ENCODE measurements at places on chromosomes 5 and 9. TPM values are rescaled to one million over a fixed set of nuclear protein-coding genes. Genes with fewer than 3 reads are reported as not detected.
A peak's percentile ranks its signal among the peaks of the same experiment; 100 is the strongest.

GRCh38 chr9:7085357-7085756, 327.6 kb downstream of the KDM4C start:
- no peaks in the 10 kb centered on the region for H3K4me1 ChIP-seq
- H3K27me3 ChIP-seq, result no peaks in the 10 kb centered on the region
- H3K36me3 ChIP-seq, result no peaks in the 10 kb centered on the region
- DNase-seq, result no peak

DNA sequence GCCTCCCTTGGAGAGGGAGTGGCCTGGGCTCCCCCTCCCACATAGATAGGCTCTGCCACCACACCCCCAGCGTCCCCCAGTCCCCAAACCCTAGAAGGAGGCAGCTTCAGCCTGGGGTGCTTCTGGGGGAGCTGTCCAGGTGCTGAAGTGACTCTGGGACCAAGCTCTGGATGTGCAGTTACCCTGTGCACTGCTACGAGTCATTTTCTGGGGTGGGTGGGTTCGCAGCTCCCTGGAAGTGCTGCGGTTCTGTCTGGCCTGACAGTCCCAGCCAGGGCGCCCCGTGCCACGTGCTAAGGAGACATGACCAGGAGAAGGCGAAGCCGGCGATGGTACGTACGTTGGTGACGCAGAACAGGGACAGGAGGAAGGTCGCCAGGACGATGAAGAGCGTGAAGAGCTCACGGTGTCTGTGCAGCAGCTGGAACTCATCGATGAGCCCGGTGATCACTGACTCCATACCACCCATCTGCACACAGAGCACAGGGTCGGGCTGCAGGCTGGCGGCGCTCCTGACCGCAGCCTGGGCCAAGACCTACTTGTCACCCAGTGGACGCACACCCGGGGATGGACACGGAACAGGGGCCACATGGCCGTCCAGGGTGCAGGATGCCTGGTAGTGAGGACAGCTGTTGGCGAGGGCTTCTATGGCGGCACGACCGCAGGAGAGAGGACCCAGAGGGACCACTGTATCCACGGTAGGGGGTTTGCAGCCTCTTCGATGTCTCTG, 35.7 kb downstream of the SLC6A3 start:
- peak; percentile 7 for DNase-seq
- no peaks in the 10 kb centered on the region for H3K27me3 ChIP-seq
- H3K36me3 ChIP-seq, result no peaks in the 10 kb centered on the region
- no peak overlapping the region for H3K27ac ChIP-seq
- no peak overlapping the region for H3K4me3 ChIP-seq

GRCh38 chr9:122949696-122950095, 8.9 kb downstream of the RABGAP1 start:
- H3K27me3 ChIP-seq, result no peaks in the 10 kb centered on the region
- H3K4me3 ChIP-seq, result no peak overlapping the region
- no peak overlapping the region for H3K27ac ChIP-seq
- H3K36me3 ChIP-seq, result no peaks in the 10 kb centered on the region
- H3K4me1 ChIP-seq, result peaks cover 27% of the 10 kb centered on the region

DNA sequence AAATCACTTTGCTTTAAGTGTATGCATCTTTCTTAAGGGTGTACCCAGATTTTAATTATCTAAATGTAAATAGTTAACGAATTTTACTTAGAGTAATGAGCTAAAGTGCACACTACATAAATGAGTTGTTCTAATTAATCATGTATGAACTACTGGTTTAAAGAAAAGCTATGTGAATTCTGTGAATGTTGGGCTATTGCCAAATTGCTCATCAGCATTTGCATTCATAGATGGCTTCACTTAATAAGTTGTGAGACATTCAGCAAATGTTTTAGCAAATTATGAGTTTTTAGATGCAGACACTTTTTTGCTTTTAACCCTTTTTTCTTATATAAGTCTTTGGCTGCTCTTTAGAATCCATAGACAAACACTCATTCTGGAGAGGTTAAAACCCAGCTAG, 175.7 kb downstream of the PBX3 start:
- H3K4me1 ChIP-seq, result no peaks in the 10 kb centered on the region
- no peaks in the 10 kb centered on the region for H3K27me3 ChIP-seq
- DNase-seq, result no peak
- H3K36me3 ChIP-seq, result no peaks in the 10 kb centered on the region
- H3K27ac ChIP-seq, result no peak overlapping the region

GRCh38 chr9:104775574-104775936, 11.6 kb downstream of the NIPSNAP3B start:
- no peaks in the 10 kb centered on the region for H3K27me3 ChIP-seq
- no peaks in the 10 kb centered on the region for H3K4me1 ChIP-seq
- H3K36me3 ChIP-seq, result no peaks in the 10 kb centered on the region
- no peak overlapping the region for H3K4me3 ChIP-seq
- no peak for DNase-seq

GRCh38 chr5:143117821-143118220, 285.7 kb downstream of the NR3C1 start:
- H3K27ac ChIP-seq, result no peak overlapping the region
- no peaks in the 10 kb centered on the region for H3K27me3 ChIP-seq
- no peaks in the 10 kb centered on the region for H3K4me1 ChIP-seq

DNA sequence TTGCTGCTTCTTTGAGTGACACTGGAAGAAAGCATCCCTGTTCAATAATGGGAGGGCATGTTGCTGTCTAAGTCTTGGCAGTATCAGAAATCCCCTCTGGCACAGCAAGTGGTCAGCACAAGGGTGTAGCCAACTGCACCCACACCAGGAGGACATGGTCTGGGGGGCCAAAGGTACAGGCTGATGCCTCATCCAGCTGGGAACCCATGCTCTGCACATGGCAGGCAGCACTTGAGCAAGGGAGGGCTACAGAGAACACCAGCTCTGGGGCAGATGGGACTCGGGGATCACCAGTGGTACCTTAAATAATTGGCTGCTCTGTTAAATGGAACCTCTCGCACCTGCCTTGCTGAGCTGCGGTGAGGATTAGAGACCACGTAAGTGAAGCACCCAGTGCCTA, 265.2 kb downstream of the SYK start:
- DNase-seq, result no peak
- H3K36me3 ChIP-seq, result no peaks in the 10 kb centered on the region
- H3K27ac ChIP-seq, result no peak overlapping the region
- H3K4me1 ChIP-seq, result no peaks in the 10 kb centered on the region

DNA sequence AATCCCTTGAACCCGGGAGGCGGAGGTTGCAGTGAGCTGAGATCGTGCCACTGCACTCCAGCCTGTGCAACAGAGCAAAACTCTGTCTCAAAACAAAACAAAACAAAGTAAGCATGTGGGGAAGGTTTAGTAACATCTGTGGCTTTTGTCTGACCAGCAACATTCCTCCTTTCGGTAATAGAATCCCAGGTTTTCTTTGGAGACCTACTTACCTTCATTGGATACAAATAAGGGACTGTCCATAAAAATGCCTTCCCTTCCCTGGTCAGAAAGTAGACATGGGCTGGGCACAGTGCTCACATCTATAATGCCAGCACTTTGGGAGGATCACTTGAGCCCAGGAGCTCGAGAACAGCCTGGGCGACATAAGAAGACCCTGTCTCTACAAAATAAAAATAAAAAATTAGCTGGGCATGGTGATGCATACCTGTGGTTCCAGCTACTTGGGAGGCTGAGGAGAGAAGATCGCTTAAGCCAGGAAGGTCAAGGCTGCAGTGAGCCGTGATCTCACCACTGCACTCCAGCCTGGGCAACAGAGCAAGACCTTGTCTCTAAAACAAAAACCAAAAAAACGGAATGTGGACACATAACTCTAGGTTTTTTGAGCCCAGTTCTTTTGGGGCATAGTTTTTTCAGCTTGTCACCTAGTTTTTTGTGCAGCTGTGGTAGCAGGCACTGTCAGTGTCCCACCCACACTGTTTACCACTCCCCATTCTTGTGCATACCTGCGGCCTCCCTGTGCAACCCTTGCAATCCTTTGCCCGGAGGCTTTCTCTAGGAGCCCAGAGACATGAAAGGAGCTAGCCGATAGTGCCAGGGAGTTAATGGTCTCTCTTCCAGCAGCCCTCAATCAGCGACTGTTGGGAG, 9.0 kb upstream of the SPINK4 start:
- H3K27ac ChIP-seq, result no peak overlapping the region
- peaks cover 16% of the 10 kb centered on the region for H3K27me3 ChIP-seq
- H3K4me3 ChIP-seq, result no peak overlapping the region
- no peak for DNase-seq
- no peaks in the 10 kb centered on the region for H3K4me1 ChIP-seq

- no peaks in the 10 kb centered on the region for H3K36me3 ChIP-seq
- H3K27ac ChIP-seq, result no peak overlapping the region
- no peaks in the 10 kb centered on the region for H3K27me3 ChIP-seq
- peaks cover 4% of the 10 kb centered on the region for H3K4me1 ChIP-seq
- no peak overlapping the region for H3K4me3 ChIP-seq
These were observed 159.7 kb upstream of the ELL2 start for GRCh38 chr5:96121364-96121763.

DNA sequence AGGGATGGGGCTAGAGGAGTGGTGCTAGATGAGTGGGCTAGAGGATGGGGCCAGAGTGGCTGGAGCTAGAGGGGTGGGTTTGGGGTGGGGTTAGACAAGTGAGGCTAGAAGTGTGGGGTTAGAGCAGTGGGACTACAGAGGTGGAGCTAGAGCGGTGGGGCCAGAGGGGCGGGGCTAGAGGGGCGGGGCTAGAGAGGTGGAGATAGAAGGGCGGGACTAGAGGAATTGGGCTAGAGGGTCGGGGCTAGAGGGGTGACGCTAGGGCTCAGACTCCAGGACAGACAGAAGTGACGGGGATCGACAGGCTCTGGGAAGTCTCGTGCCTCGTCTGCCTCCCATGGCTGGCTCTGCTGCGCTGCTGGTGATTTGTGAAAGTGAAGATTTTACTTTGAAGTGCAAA, 31.0 kb upstream of the TENT4A start:
- H3K4me3 ChIP-seq, result no peak overlapping the region
- H3K27me3 ChIP-seq, result no peaks in the 10 kb centered on the region

DNA sequence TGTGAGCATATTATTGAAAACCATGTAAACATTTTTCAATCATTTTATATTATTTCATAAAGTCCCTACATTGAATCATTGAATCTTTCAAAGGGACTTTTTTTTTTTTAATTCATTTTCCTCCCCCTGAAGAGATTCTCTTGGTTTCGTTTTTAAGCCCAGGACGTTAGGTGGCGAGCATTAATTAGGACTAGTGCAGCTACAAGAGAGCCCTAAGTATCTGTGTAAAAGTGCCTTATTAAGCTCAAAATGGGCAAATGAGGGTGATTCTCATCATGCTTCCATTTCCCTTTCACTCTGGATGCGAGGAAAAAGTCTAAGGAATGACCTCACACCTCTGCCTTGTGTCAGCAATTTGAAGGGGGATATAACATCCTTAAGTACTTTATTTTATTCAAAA, 517.9 kb upstream of the ITGA1 start:
- DNase-seq, result no peak
- no peaks in the 10 kb centered on the region for H3K36me3 ChIP-seq
- no peaks in the 10 kb centered on the region for H3K4me1 ChIP-seq
- no peaks in the 10 kb centered on the region for H3K27me3 ChIP-seq
- H3K4me3 ChIP-seq, result no peak overlapping the region

PROB1 gene
- 1.9 TPM for total RNA-seq

RGS7BP gene
- 2.0 TPM for total RNA-seq

EFNA5 gene
- total RNA-seq, result 22.6 TPM

GNA14 gene
- 3.3 TPM for total RNA-seq

SAXO1 gene
- total RNA-seq, result not detected

Measured in endothelial cell of umbilical vein (primary cell).